Epithelial cell of alveolus of lung (primary cell): ENCODE measurements at places on chromosomes 12 and 14. TPM values are rescaled to one million over a fixed set of nuclear protein-coding genes. Genes with fewer than 3 reads are reported as not detected.

The DLGAP5 gene
- total RNA-seq: 18.1 and 29.1 TPM in 2 replicates

The TTC8 gene
- total RNA-seq: 14.3 and 15.5 TPM in 2 replicates

The TAS2R20 gene
- total RNA-seq: 0.64 and 0.65 TPM in 2 replicates

The REP15 gene
- total RNA-seq: 1.8 TPM in 1 of 2 replicates, not detected in the other

The TAC3 gene
- total RNA-seq: not detected in 2 replicates

The NEUROD4 gene
- total RNA-seq: not detected in 2 replicates

The CALCOCO1 gene
- total RNA-seq: 52.1 and 84.1 TPM in 2 replicates

The HCAR1 gene
- 0.08 and 0.13 TPM in 2 replicates for total RNA-seq

The HPD gene
- 0.52 and 1.5 TPM in 2 replicates for total RNA-seq

The AMHR2 gene
- total RNA-seq: not detected in 2 replicates

The GUCY2C gene
- not detected in 2 replicates for total RNA-seq

The TMPRSS12 gene
- total RNA-seq: not detected in 2 replicates
